ENCODE measurements at places on chromosomes 6 and 20. TPM values are rescaled to one million over a fixed set of nuclear protein-coding genes. Genes with fewer than 3 reads are reported as not detected.

DNA sequence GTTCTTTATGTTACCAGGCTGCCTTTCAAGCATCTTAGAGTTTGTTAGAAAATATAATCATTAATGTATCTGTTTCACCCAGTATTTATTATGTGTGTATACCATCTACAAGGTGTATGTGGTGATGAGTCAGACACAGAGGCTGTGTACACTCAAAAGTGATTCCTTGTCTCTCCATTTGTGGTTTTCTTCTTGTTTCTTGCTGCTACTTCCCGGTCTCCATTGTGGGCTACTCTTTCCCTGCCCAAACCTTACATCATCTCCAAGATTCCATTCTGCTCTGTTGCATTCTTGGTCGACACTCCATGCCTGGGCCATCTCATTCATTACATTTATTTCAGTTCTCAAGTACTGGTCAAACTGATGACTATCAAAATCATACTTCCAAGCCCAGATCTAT lies 182.2 kb upstream of the STXBP5 start:
- no peak for DNase-seq

GRCh38 chr20:63979557-63980316 lies at the start of gene SAMD10:
SAMD10 (minus strand) TSS chr20:63979642; CDS start chr20:63979467, 175 bp downstream.
- no peak for DNase-seq

GRCh38 chr6:127902933-127903332 lies 2.1 kb upstream of the THEMIS start:
- no peak for DNase-seq

- no peak for DNase-seq
Measured at GRCh38 chr20:35405775-35406174, 6.0 kb downstream of the UQCC1 start.

DNA sequence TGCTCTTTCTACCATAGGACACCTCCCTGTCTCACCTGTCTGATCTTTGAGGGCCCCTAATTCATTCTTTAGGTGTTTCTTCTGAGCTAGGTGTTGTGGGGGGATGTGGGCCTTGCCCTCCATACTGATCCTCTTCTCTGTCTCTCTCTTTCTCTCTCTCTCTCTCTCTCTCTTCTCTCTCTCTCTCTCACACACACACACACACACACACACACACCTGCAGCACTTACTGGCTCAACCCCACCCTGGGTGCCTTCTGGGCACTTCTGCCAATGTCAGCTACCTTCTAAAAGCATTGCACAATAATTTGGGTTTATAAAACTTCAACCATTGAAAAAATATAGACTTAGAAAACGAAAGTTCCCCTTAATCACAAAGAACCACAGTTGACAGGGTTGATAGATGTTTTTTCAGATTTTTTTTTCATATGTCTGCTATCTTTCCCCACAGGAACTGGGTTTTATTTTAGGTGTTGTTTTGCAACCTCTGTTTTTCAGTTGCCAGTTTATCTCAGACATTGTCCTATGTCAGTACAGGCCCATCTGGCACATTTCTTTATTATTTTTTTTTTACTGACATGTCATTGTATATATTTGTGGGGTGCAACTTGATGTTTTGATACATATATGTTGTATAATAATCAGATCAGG lies 28.1 kb downstream of the PKIG start:
- DNase-seq, result no peak

DNA sequence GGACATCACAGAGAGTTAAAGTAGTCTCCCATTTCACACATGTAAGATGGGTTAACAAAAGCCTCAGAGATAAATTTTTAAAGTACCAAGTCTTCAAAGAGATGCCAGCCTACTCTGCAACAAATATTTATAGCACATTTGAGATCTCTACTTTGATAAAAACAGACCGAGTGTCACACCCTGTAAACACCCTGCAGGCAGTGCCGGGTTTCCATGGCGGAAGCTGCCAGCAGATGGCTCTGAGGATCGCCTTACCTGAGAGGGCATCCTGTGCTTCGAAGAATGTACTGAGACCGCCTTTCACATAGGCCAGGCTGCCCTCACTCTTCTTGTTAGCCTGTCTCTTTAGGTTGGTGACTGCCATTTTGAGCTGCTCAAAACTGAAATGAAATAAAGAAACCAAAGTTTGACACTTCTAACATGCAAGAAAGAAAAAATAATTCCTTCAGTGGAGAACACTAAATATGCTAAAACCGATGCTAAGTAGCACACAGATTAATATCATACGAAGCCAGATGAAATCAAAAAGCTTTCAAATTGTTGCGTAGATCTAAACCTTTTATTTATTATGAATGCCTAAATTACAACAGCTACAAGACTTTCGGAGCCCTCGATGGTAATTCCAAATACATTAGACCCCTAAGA lies 39.3 kb downstream of the HUS1B start:
- DNase-seq, result no peak

- DNase-seq, result no peak
Measured at GRCh38 chr20:56715309-56715708, 86.2 kb downstream of the TFAP2C start.

DNA sequence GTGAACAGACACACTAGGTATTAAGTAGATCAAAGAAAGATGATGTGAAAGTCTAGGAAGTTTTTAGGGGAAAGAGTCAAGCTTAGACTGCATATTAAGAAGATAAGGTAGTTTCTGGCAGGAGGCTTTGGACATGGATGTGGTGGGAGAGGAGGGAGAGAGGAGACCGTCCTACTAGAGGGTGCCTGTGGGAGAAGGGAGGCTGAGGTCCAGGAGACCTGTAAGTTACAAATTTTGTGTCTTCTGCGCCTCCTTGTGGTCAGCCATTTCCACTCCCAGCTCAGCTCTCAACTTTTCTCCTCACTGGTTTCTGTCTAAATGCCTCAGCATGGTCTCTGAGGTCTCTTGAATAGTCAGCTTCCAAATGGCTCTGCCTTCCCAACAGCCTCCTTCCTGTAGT lies 193.5 kb downstream of the UNC5CL start:
- peak; percentile 10 for DNase-seq

DNA sequence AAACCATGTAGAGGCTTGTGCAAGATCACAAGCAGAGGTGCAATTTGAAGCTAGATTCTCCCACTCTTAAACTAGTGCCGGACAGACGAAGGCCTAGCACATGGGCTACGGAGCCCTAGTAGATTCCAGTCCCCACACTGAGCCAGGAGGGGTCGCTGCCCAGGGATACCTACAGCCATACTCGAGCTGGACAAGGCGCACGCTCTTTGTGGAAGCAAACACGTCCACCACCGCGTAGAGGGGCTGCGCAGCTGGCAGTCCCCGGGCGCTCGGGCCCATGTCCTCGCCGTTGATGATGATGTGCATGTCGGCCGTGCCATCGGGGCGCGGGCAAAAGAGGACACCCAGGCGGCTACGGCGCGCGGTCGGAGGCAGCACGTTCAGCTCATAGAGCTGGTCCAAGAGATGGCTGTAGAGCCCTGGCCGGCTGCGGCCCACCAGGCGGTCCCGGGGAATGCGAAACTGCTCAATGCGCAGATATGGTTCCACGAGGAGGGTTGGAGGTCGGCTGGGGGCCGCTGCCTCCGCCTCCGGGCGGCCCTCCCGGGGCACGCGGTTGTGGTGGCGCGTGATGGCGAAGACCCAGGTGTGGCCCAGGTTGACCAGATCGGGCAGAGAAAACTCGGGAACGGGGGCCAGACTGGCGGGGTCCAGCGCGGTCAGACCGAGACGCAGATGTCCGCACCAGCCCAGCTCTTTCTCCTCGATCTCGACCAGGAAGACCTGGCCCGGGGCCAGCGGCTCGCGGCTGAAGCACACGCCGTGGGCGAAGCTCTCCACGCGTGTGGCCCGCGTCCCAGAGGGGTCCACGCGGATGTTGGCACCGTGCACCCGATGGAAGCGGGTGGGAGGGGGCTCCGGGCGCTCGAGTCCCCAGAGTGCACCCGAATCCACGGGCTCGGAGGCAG lies 677 bp downstream of the NEURL2 start:
- DNase-seq, result peak; percentile 60

GRCh38 chr6:12494161-12494560 lies 204.0 kb downstream of the EDN1 start:
- no peak for DNase-seq

Gene ID4
- 0.24 TPM for total RNA-seq

Gene TGM3
- not detected for total RNA-seq

Gene PDE10A
- total RNA-seq, result 10.0 TPM

Gene DEFB123
- total RNA-seq, result not detected

Gene TRAPPC3L
- 0.34 TPM for total RNA-seq

Gene LZTS3
- total RNA-seq, result 17.4 TPM

Gene VARS1
- 90.9 TPM for total RNA-seq

Gene LGSN
- not detected for total RNA-seq

Gene CST4
- not detected for total RNA-seq

All from glomerular endothelial cell (primary cell).